Activated CD4-positive, alpha-beta memory T cell treated with anti-CD3 and anti-CD28 coated beads, Interleukin-2, amount 10 ng/mL, durations not matched to agents 7 days and 5 days (primary cell): ENCODE measurements at places on chromosomes 16 and 17. TPM values are rescaled to one million over a fixed set of nuclear protein-coding genes. Genes with fewer than 3 reads are reported as not detected.

DNA sequence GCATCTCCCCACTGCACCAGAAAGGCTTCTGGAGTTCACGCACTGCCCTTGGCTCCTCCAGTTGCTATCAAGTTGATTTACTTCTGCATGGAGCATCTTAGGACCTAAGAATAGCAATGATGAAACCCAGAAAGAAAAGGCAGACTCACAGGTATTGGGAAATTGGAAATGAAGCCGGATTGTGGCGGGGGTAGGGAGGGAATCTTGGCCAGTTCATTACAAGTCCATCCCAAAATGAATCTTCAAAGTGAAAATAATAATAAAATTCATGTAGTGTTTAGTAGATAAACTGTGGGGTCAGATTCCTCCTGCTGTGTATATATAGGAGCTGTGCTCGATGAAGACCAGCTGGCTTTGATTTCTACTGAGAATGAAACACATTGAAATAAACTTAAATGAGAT lies 33.7 kb downstream of the TEKT3 start:
- no peaks in the 10 kb centered on the region for H3K4me1 ChIP-seq
- no peaks in the 10 kb centered on the region for H3K27me3 ChIP-seq
- DNase-seq, result no peak
- no peaks in the 10 kb centered on the region for H3K36me3 ChIP-seq
- no peak overlapping the region for H3K27ac ChIP-seq

The PRRT2 gene
- total RNA-seq, result 0.91 TPM

DNA sequence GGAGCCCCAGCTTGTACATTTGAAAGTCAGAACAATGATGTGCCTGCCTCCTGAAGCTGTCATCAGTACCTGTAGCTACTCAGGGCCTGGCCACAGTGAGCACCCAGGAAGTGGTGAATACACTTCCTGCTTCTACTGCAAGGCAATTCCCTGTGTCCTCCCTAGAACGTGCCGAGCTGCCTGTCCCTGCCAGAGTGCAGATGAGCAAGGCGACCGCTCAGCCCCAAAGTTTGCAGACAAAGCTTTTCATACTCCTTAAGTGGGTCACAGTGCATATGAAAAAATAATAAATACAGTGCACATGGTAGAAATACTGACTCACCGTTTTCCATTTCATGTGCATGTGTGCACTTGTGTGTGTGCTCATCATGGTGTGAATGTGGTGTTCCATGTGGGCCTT lies 77.3 kb downstream of the MPRIP start:
- no peaks in the 10 kb centered on the region for H3K36me3 ChIP-seq
- peak overlapping the region; percentile 93 for H3K27ac ChIP-seq
- peak; percentile 78 for DNase-seq
- no peak overlapping the region for H3K4me3 ChIP-seq
- no peaks in the 10 kb centered on the region for H3K27me3 ChIP-seq

DNA sequence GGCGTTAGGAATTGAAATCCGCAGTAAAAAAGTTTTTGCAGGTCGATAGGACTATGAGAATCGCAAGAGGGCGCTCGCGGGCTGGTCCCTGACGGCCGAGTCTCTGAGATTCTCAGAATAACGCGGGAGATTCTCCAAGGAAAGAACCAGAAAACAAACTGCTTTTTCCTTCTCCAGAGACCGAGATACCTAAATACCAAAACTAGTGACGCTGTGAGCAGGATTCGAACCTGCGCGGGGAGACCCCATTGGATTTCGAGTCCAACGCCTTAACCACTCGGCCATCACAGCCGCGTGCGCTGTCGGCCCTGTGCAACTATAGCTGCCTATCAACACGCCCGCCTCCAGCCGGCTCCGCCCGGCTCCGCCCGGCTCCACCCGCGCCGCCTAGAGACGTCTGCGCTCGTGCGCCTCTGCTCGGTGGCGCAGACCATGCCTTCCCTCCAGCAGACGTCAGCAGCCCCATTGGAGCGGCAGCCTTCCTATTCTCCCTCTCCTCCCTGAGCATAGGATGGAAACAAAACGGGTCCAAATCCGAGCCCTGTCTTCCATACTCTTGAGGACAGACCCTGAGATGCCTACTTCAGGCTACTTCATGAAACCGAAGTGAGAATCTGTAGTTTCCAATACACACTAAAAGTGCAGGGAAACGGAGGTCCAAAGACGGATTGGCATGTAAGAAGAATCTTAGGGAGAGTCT lies 13.4 kb downstream of the PER1 start:
- H3K36me3 ChIP-seq, result peaks cover 22% of the 10 kb centered on the region
- H3K27ac ChIP-seq, result no peak overlapping the region
- peak; percentile 97 for DNase-seq
- peaks cover 3% of the 10 kb centered on the region for H3K27me3 ChIP-seq

DNA sequence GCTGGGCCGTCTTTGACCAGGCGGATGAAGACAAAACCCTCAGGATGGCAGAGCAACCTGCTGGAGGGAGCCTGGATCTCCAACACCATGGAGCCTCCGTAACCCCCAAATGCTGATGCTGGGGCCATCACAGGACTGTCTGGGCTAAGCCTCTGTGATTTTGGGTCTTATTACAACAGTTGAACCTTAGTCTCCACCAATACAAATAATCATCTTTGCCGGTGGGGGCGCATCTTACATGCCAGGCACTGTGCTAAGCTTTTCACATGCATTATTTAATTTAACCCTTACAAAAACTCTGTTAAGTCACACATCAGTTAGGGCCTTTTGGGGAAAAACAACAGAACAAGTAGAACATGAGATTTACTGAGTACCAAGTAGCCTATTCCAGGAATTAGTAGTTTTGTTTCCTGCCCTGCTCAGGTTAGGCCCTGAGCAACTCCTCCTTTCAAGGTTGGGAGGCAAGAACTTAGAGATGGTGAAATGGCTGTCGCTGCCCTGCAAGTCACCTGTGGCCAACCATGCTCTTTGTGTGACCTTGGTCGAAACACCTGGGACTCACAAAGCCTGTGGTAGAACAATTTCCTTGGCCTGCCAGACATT lies 8.9 kb upstream of the ITGAM start:
- DNase-seq, result peak; percentile 40
- H3K4me3 ChIP-seq, result no peak overlapping the region
- peak overlapping the region; percentile 84 for H3K27ac ChIP-seq
- peaks cover 12% of the 10 kb centered on the region for H3K36me3 ChIP-seq
- peaks cover 4% of the 10 kb centered on the region for H3K27me3 ChIP-seq

The KCNJ12 gene
- not detected for total RNA-seq

DNA sequence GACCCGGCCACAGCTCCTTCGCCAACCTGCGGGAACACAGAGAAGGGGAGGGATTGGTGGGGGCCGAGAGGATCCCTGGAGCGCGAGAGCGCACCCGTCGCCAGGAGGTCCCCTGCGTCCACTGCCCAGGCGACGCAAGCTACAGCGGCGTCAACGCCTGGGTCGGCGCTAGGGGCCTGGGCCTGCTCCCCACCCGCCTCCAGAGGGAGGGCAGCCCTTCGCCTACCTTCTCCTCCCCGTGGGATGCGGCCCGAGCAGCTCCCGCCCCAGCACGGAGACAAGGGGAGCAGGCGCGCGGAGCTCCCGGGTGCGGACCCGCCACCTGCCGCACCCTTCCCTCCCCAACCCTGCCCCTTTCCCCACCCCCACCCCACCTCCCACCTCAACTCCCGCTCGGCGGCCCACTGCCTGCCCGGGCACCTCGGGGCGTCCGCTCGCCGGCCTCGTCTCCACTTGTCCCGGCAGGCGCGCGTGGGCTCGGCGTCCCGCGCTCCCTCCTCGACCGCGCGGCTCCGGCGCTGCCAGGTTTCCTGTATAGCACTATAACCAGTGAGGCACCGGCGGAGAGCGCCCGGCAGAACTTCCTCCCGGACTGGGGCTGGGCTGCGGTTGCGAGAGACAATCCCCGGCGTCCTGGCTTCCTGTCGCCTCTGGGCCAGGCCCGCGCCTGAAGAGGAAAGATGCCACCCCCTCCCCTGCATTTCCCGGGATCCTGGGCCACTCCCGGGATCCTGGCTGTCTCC lies 119.1 kb upstream of the SMURF2 start:
- peaks cover 1% of the 10 kb centered on the region for H3K27me3 ChIP-seq
- peak overlapping the region; percentile 83 for H3K27ac ChIP-seq
- DNase-seq, result peak; percentile 73
- peak overlapping the region; percentile 82 for H3K4me3 ChIP-seq

The PRAC2 gene
- total RNA-seq, result not detected

The AXIN2 gene
- 4.3 TPM for total RNA-seq

- peaks cover 78% of the 10 kb centered on the region for H3K27me3 ChIP-seq
- peaks cover 4% of the 10 kb centered on the region for H3K36me3 ChIP-seq
- no peak overlapping the region for H3K27ac ChIP-seq
- peaks cover 24% of the 10 kb centered on the region for H3K4me1 ChIP-seq
- peak overlapping the region; percentile 48 for H3K4me3 ChIP-seq
- no peak for DNase-seq
These were observed 1.0 kb downstream of the FZD2 start for GRCh38 chr17:44558334-44558709.
